Muscle of leg (tissue), 16 donors: ENCODE measurements at places on chromosomes 1 and 21.

DNA sequence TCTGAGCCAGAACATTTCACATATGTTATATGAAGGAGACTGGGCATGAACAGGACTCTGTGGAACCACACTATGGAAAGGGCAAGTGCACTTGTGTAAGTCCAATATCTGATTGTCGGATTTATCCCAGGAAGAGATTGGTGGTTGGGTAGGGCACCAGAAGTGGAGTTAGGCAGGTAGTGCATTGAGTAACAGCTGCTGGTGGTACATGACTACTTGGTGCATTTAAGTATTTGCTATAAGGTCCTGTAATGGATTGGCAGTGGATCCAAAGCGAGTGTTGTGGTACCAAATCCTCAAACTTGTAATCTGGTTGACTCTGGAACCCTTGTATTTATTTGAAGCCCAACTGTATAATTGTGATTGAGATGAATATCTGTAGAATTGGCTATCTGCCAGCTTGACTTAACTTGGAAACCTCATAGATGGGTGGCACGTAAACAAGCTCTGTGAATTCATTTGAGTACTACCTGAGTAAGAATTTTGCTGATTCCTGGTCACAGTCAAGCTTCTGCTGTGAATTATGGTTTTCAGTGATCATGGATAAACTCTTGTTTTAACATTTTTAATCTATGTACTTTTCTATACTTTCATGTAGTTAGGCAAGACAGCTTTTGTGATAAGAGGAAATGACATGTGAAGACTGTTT, 21.1 kb downstream of the UBAP2L start:
- DNase-seq = no peak

- DNase-seq = peak; percentile 11
Measured at GRCh38 chr1:911875-912739, 11.6 kb upstream of the SAMD11 start.

GRCh38 chr1:221302810-221303209, 423.6 kb downstream of the HLX start:
- DNase-seq = no peak

DNA sequence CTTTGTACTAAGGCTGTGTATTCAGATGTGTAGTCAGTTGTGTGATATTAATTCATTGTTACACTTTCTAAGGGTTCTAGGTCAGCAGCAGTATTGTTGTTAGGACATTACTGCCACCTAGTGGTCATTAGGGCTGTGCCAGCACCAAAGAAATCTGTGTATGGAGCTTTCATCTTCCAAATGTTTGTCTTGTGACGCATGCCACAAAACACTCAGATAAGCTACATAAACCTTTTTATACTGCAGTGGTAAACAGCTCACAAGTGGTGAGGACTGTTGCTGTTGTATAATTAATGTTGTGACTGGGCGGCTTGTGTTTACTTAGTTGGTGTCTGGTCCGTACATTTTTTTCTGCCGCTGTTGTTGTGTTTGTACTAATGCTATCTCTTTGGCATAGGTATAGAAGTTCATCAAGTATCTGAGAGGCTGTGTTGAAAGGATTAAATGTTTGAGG, 51.7 kb downstream of the S1PR1 start:
- peak; percentile 79 for DNase-seq

- DNase-seq = peak; percentile 56
Measured at GRCh38 chr1:5514527-5515183, 477.6 kb downstream of the NPHP4 start.

DNA sequence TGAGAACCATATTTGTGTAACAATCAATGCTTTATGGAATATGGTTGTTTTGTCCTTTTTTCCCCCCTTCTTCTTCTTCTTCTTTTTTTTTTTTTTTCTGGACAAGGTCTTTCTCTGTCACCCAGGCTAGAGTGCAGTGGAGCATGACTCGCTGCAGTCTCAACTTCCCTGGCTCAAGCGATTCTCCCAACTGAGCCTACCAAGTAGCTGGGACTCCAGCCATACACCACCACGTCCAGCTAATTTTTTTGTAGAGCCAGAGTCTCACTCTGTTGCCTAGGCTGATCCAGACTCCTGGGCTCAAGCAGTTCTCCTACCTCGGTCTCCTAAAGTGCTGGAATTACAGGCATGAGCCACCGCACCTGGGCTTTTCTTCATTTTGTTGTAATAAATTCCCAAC, 86.7 kb downstream of the FMN2 start:
- no peak for DNase-seq

- DNase-seq = no peak
Measured at GRCh38 chr21:30257773-30258172, 25.0 kb downstream of the KRTAP24-1 start.

DNA sequence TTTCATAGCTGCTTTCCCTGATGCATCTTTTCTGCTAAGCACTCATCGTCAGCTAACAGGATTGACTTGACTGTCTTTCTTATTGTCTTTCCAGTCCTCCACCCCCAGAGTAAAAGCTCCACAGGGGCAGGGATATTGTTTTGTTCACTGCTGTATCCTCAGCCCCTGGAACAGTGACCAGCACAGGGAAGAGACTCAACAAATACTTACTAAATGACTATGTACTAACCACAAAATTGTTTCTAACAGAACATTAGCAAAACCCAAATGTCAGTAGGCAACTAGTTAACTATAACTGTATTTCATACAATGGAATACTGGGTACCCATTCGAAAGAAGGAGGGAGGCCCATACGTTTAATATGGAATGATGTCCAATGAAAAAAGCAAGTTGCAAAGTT, 53.0 kb downstream of the BCAR3 start:
- no peak for DNase-seq

DNA sequence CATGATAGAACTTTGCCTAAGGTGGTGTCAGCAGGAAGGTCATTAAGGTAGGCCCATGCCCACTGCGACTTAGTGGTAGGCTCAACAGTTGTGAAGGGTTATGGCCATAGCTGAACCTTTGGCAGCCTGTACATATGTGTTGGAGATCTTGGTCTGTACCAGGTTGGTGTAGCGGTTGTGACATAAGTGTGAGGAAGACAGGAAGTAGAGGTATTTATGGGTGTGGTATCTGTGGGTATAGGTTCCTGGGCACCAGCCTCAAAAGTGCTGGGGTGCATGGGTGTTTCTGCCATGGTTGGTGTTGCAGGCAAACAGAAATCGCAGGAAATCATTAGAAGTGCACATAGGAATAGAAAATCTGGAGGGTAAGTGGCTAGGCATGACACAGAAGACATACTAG, 18.6 kb upstream of the LRIF1 start:
- no peak for DNase-seq

DNA sequence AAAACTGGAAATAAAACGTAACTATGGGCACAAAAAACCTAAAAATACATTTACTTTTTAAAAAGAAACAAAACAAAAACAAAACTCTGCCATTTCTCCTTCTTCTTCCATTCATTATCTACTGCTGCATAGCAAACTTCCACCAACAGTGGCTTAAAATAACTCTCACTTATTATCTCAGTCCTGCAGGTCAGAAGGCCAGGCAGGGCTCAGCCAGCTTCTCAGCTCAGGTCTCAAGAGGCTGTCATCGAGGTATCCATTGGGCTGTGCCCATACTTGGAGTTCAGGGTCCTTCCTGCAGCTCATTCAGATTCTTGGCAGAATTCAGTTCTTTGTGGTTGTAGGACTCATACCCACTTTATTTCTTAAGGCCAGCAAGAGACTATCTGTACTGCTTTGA, 352.7 kb upstream of the PLD5 start:
- DNase-seq = no peak
